CD8-positive, alpha-beta T cell (primary cell): ENCODE measurements at places on chromosomes 2 and 18.

DNA sequence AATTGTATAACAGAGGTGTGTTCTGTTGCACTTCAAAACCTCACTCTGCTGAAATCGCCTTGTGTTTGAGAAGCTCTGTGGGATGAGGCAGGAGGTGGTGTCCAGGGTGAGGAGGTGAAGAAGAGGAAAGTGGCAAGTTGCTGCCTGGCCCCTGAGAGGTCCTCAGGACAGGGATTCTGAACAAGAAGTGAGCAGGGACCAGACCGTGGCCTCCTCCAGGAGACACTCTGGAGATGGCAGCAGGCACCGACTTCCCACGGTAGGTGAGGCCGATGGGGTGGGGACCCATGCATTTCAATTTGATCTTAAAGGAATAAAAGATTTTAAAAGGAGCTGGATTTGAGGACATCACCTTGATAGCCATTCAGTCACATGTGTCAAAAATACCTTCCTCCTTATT lies 37.5 kb upstream of the LAMA1 start:
- no peak for DNase-seq

GRCh38 chr18:24704946-24705630 lies 244.7 kb downstream of the HRH4 start:
- DNase-seq, result no peak

DNA sequence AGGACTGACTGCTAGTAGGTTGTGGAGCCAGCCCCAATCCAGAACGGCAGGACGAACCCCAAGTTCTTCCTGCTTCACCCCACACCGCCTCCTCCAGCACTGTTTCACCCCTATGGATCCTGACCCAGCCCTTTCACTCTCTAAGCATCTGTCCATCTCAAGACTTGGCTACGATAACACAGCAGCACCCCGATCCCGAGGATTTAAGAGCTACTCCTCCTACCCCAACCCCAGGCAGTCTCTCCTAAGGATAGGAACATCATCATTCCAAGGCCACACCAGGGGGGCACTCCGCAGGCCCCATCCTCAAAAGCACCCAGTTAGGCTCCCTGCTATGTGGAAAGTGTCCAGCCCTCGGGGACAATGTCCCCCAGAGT lies 645 bp downstream of the KCTD18 start:
- DNase-seq, result peak; percentile 8

DNA sequence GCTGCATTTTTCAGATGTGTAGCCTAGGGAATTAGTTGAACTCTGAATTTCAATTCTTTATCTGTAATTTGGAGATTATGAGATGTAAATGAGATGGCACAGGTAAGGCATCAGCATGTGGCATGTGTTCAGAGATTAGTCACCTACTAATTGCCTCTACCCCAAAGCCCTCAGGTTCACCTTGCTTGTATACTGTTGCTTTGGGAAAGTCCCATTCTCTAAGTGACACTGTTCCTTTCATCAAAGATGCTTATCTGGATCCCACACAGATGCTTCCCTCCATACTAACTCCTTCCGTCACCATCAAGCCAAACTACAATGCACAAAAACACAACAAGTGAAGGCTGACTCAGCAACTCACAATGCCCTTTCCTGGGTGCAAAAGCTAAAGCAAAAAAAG lies 143.7 kb downstream of the LRATD1 start:
- no peak for DNase-seq

- no peak for DNase-seq
Observed at GRCh38 chr2:30886080-30886479, 78.8 kb upstream of the CAPN13 start.

DNA sequence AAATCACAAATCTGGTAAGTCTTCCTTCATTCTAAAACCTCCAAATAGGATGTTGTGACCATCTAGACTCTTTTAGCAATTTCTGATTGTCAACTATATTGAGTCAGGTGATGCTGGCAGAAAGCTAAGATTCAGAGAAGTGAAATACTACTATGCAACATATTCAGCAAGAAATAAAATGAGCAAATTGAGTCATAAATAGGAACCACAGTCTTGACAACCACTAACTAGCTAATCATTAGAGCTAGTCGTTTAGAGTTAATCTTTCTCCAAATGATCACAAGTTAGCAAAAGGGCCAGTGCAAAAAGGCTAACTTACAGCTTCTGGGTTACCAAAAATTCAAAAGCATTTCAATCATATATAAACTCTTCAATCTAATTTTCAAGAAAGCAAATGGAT lies 54.5 kb downstream of the ROCK1 start:
- no peak for DNase-seq

GRCh38 chr2:174338147-174338605 lies 3.4 kb downstream of the SP9 start:
- DNase-seq, result no peak
